ENCODE measurements at places on chromosomes 7 and 10. TPM values are rescaled to one million over a fixed set of nuclear protein-coding genes. Genes with fewer than 3 reads are reported as not detected.

DNA sequence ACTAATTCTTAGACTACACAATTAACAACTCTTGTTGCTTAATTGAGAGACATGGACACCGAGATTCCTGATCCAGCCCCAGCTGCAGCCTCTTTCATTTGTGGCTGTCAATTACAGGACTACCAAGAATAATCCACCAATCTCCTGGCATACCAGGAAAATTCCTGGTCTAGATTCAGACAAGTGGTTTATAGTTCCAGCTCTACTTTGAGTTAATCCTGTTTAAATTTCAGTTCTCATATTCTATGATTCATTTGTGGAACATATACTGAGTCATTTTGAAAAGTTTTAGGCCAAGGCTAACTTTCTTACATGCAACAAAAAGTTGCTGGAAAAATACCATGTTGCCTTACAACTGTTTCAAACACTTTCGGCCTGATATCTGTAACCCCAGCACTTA lies 253.5 kb downstream of the MAGI2 start:
- no peak for DNase-seq

DNA sequence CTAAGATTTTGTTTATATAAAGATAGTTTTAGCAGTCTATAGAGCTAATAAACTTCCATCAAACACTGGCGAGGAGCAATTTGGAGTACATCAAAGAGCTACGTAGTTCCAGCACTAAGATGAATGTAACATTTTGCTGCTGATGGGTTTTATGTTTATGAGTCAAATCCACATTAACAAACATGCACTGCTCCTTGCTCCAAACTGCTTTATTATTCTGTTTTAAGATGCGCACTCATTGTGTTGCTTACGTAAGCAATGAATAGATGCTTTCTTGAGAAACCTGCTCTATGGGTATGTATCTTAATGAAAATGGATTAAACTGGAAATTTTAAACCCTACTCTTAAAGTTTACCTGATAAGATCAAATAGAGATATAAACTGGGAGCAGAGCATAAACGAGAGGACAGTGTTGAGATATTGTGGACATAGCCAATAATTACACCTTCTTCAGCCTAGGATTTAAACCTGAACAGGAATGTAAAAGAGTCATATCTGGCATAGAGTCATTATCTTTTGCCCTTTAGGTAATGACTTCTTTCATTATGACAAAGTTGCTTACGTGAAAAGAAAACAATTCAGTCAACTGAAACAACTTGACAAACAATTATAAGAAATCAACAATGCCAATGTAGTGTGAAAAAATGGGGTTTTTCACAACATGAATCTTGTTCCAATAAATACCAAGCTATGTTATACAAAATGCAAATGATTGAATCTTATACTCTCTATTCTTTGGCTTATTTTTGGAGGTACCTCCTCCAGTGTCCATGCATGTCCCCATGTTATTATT lies 153.5 kb upstream of the MTPN start:
- no peak for DNase-seq

The TACR2 gene
- 0.38 TPM for polyA plus RNA-seq

DNA sequence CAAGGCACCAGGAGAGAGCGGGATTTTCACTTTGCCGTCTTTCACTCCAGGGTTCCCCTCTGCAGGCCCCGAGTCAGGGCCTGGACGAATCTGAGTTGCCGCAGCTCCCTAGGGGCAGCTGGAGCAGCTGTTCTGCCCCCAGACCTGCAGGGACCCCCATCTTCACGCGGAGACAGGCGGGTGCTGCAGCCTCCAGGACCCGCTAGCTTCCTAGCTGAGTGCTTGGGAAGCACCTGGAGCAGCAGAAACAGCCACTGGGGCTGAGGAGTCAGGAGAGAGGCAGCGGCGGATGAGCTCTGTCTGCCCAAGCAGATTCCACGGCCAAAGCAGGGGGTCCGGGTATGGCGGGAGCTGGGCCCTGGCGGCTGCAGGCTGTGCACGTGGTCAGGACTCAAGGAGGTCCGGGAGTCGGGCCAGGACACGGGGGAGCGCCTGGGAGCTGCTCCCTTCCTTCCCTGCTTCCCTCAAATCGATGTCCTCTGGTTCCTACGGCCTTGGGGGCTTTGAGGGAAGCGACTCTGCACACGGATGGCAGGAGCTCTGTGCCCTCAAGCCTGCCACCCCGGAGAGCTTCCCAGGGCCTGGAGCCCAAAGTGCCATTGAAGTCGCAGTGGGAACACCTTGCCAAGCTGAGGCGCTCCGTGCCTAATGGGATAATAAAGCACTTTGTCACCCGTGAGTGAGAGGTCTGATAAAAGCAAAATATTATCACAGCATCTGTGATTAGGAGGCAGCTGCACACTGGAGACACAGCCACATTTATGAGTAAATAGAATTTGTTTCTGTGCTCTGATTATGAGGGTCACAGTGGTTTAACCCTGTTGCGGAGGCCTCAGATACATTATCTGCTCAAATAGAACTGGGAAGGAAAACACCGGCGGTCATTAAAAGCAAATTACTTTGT lies 17.2 kb downstream of the MNX1 start:
- DNase-seq, result no peak

- no peak for DNase-seq
These were observed 25.8 kb downstream of the SFTPD start for GRCh38 chr10:79923145-79923544.

DNA sequence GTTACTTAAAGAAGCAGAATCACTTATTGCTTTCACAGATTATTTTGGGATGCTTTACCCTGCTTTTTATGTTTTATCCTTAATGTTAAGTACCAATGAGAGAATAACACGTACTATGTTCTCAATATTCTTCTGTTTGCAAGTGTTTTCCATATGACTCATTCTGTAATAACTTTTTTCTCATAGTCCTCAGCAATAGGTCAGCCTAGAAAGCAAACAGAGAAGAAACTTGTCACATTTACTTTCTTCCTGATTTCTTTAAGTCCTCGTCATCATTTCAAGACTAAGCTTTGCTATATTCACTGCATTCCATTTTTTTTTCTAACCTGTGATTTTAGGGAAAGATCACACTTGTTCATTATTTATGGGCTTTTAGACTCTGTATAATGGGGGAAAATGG lies 6.8 kb upstream of the AGR2 start:
- no peak for DNase-seq

DNA sequence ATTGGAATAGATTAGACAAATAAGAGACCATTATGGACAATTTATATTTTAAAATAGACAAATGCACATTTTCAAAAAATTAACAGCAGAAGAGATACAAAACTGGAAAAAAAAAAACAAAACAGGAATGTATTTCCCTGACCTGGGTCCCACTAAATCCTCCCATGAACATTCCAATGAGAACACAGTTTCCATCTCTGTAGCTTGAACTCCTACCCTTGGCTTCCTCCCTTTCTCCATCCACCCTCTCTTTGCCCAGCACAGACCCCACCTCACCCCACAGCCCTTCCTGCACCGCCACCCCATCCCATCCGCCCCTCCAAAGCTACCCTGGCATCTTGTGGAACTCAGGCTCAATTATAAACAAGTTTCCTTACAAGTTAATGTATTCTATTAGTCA lies 71.2 kb upstream of the MPP7 start:
- DNase-seq, result no peak

The CPXM2 gene
- polyA plus RNA-seq, result not detected

- DNase-seq, result no peak
These were observed 64.2 kb downstream of the NKX6-2 start for GRCh38 chr10:132721725-132722124.

GRCh38 chr10:64733980-64734379 lies 1212.8 kb downstream of the REEP3 start:
- DNase-seq, result no peak

DNA sequence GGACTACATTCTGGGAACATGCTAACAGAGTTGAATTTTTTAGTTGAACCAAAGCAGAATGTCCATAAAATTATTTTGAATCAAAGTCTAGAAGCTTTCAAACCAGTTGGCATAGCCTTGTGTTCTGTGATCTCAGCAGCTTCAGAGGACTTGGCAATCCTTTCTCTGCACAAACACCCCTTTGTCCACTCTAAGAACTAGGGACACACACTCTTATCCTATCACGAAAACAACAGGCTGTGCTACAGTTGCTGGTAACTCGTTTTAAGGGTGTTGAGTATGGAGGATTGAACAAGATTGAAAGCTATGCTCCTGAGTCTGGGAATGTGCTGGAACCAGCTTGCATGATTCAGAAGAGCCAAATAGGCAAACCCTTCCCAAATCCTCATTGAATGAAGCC lies 76.4 kb upstream of the PRSS58 start:
- DNase-seq, result no peak

The PHKG1 gene
- polyA plus RNA-seq, result 1.1 TPM

DNA sequence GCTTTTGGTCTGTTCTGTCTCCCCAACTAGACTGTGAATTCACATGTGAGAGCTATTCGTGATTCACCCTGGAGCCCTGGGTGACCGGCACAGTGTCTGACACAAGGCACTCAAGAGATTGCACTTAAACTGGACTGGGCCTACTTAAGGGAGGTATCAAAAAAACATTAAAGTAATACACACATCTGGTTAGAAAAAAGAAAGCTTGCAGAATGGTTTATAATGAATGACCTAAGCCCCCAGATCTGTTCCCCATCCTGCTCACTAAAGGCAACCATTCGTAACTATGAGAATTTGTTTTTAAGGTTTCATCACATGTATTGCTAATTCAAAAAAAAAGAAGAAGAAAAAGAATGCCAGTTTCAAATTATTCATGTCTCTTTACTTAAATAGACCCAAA lies 74.5 kb downstream of the DGKI start:
- no peak for DNase-seq

DNA sequence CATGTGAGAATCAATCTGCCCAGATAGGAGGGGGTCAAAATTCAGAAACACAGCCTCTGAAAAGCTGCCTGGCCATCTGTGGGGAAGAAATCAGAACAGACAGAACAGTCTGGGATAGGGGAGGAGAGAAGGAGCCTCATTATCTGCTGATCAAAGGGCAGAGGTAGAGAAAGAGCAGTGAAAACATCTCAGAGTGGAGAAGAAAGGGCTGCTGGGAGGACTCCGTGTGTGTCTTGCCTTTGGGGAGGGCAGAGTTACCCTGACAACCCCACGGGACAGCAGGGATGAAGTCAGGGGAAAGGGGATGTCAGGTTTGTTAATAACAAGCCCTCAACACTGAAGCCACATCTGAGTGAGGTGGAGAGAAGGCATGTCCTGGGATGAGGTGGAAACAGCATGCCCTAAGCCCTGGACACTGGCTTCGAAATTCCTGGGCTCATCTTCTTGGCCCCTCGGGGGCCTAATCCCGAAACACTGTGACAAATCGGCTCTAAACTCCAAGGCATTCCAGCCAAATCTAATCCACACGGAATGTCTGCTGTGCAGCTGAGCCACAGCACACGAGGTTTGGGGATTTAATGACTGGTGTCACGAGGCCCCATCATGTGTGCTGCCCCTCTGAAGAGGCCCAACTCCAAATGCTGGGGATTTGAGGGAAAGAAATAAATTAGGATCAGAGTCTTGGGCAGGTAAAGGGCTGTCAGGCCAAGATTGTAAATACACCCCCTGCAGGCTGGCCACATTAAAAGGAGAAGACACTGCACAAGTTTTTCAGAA lies 82.8 kb upstream of the FGFR2 start:
- DNase-seq, result no peak

DNA sequence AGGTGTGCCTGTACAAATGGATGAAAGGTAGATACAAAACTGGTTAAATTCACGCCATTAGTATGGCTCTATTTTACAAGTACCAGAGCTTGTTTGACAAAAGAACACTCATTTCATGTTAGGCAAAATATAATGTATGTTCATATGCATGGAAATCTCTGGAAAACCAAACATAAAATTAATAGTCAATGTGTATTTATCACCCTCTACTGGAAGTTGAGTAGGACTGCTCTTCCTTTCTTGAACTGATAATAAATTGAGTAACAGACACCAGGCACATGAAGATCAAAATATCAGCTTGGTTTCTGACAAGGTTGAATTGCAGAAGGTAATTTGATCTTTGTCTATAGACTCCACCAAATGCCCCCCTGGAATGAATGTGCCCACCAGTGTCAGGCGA lies 19.8 kb upstream of the AKR1B1 start:
- no peak for DNase-seq

DNA sequence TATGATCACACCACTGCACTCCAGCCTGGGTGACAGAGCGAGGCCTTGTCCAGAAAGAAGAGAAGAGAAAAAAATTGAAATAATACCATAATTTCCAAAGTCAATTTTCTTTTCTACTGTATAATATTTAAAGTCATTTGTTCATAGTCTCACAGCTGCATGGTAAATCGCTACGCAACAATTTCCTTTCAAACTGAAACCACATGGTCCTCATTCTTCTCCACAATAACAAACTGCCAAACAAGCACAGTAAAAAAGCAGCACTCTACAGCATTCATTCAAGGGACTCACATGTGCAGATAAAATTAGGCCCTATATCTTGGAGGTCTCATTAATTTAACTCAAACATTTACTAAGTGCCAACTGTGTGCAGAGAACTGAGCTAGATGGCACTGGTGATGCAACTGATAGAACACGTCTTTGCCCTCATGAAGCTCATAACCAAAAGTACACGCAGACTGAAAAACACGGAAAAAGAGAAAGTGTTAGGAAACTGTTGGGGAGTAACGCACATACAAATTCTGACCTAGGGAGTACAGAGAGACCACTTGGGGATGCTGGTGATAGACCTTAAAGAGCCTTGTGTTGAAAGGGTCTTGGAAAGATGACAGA lies 68.4 kb upstream of the SRRM3 start:
- DNase-seq, result peak; percentile 7

The BMPER gene
- not detected for polyA plus RNA-seq

GRCh38 chr10:62456611-62457101 lies 82.5 kb downstream of the ZNF365 start:
- DNase-seq, result peak; percentile 49

The BLNK gene
- polyA plus RNA-seq, result 1.4 TPM

GRCh38 chr10:90930971-90931871 lies 10.3 kb upstream of the ANKRD1 start:
- no peak for DNase-seq

The FRMD4A gene
- polyA plus RNA-seq, result 0.12 TPM

DNA sequence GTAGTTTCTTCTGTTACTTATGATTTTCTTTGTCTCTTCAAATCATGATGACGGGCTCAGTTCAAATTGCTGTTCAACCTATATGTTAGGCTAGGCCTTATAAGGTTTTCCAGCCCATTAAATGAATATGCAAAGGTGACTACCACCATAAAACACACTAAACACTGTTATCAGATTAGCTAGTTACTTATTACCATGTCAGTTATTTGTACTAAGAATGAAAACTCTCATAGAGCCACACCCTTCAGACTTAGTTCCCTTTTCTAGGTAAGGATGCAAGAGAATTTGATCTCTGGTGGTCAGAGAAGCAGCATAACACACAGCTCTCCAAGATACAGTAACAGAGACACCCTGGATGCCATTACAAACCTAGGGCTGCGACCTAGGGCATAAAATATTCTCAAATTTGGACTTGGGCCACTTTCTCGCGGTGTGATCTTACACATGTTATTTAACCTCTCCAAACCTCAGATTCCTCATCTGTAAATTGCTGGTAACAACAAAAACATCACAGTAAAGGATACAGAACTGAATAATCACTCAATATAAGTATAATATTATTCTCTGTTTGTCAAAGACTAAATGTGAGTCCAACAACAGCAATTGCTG lies 35.6 kb downstream of the ANKMY2 start:
- no peak for DNase-seq

The NPC1L1 gene
- polyA plus RNA-seq, result not detected

The IL6 gene
- 1.6 TPM for polyA plus RNA-seq

- no peak for DNase-seq
These were observed 1188.3 kb upstream of the SORCS1 start for GRCh38 chr10:108352771-108353170.

GRCh38 chr10:78777466-78777865 lies 291.3 kb upstream of the ZMIZ1 start:
- no peak for DNase-seq
